ENCODE measurements at places on chromosomes 12 and 14. TPM values are rescaled to one million over a fixed set of nuclear protein-coding genes. Genes with fewer than 3 reads are reported as not detected.

DNA sequence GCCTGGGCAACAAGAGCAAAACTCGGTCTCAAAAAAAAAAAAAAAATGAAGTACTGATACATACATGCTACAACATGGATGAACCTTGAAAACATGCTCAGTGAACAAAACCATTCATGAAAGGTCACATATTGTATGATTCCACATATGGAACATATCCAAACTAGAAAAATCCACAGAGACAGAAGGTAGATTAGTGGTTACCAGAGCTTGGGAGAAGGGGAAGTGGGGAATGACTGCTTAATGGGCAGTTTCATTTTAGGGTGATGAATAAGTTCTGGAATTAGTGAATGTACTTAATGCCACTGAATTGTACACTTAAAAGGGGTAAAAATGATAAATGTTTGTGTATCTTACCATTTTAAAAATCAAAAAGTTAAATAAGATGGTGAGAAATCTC, 2.7 kb downstream of the ITGB7 start:
- DNase-seq = no peak

GRCh38 chr12:19456176-19456575, 16.9 kb downstream of the AEBP2 start:
- DNase-seq = no peak

- no peak for DNase-seq
These were observed 15.4 kb downstream of the PXN start for GRCh38 chr12:120249875-120250795.

- no peak for DNase-seq
These were observed 112.4 kb upstream of the TMEM132D start for GRCh38 chr12:130016194-130016593.

DNA sequence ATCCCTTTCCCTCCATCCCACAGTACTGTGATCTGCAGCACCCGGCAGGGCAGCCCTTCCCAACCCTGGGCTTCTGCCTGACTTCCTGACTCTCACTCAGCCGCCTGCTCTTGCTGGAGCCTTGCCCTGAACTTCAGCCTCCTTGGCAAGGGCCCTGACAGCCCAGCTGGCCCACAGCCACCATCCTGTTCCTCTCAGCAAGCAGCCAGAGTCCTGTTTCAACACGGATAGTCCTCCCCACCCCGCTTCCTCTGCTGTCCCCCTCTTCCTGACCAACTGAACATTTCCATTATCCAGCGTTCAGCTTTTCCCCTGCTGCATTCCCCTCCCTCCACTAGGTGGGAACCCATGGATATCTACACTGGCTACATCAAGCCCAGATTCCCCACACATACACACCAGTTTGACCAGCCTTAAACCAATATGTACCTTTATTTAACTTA, 74.0 kb upstream of the MDM1 start:
- peak; percentile 88 for DNase-seq

- DNase-seq = no peak
These were observed 101.3 kb downstream of the SLC6A15 start for GRCh38 chr12:84811291-84811690.

- DNase-seq = no peak
These were observed 7.6 kb downstream of the AJUBA start for GRCh38 chr14:22974530-22975313.

DNA sequence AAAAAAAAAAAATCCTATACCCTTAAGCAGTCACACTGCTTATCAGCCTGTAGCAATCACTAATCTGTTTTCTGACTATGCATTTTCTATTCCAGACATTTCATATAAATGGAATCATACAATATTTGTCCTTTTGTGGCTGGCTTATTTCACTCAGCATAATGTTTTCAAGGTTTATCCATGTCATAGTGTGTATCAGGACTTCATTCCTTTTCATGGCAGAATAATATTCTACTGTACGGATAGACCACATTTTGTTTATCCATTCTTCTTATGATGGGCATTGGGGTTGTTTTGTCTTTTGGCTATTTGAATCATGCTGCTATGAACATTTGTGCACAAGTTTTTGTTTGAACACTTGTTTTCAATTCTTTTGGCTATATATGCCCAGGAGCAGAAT, 8.6 kb upstream of the KSR2 start:
- DNase-seq = no peak

GRCh38 chr12:88329833-88330232, 187.7 kb downstream of the TMTC3 start:
- no peak for DNase-seq

DNA sequence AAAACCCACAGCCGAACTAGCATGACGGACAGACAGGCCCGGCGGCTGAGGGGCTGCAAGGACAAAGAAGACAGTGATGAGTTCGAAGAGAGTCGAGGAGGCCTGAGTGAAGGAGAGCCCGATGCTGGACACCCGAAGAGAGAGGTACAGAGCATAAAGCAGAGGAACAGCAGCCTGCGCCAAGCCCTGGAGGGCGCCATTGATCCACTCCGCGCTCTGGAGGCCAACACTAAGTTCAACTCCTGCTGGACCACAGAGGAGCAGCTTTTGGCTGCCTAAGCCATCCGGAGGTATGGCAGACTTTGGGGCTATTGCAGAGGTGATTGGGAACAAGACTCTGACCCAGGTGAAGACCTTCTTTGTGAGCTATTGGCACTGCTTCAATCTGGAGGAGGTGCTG, 7.8 kb upstream of the PLXNC1 start:
- peak; percentile 29 for DNase-seq

DNA sequence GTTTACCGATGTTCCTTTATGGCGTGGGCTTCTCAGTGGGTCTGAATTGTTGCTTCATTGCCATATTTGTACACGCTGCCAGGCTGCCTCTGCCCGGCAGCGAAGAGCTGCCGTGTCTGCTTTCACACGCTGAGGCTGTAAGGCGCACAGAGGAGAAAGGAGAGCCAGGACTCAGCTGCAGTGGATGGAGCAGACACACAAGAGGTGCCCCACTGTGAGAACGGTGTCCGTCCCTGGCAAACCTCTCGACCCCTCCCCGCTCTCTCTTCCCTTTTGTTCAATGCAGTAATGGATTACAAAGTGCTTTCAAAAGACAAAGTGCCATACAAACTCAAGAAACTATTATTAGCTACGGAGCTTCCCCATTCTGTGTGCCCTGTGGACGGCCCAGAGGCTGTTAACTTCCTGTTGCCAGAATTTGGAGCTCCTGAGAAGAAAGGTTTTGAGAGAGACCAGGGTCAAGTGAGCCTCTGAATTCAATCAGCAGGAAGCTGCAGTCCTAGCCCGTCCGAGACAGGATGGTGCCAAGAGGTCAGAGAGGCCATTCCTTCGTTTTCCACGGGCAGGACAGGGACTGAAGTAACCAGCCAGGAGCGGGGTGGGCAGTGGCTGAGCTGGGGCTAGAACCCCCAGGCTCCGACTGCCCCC, 15.8 kb downstream of the CCND2 start:
- no peak for DNase-seq

DNA sequence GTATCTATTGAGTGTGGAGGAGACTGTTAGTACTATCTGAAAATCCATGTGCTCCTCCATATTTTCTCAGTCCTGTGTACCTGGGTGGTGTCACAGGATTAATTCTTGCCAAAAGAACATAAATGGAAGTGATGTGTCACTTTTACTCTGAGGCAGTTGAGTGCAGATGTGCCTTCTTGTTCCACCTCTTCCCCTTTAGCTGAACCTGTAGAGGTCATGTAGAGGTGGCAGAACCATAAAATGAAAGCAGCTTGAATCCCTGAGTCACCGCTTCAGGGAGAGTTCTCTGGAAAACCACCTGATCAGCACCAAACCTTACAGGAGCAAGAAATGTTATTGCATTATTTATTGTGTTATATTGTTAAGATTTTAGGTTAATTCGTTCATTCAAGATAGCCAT, 14.7 kb upstream of the SLC25A3 start:
- peak; percentile 68 for DNase-seq

GRCh38 chr12:46318037-46318436, 49.2 kb upstream of the SLC38A1 start:
- no peak for DNase-seq

DNA sequence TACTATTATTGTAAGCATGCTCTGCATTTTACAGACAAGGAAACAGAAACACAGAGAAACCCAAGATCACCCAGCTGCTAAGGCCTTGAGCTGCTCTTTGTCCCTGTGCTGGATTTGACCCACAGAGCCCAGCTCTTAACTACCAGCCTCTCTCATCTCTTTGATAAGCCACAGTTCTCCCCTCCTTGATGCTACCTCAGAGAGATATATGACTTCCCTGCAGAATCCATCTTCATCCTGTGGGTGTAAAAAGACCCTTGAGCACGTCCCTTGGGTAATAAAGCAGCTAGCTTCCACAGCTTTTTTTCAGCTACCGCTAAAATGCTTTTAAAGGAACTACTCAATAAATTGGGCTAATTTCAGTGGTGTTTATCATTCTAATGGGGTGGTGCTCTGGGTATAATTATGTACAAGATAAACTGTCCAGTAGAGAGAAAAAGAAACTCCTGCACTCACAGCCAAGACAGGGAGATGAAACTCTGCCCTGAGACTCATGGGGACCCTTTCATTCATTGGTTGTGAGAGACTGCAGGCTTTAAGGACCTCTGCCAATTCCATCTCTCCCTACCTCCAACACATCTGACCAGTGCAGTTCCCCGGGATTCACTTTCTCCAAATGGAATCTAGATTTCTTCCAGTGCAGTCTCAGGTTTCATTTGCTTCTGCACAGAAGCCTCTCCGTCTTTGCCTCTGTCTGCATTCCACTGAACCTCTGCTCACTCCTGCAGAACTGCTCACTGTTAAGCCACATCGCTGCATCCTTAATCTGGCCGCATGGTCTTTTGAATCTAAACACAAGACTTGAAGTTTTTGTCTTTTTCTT, 24.7 kb upstream of the NTF3 start:
- no peak for DNase-seq

- DNase-seq = no peak
These were observed 103.3 kb downstream of the C12orf75 start for GRCh38 chr12:105433804-105434203.

- DNase-seq = peak; percentile 58
These were observed 5.7 kb upstream of the SLC35F4 start for GRCh38 chr14:57871459-57872080.

DNA sequence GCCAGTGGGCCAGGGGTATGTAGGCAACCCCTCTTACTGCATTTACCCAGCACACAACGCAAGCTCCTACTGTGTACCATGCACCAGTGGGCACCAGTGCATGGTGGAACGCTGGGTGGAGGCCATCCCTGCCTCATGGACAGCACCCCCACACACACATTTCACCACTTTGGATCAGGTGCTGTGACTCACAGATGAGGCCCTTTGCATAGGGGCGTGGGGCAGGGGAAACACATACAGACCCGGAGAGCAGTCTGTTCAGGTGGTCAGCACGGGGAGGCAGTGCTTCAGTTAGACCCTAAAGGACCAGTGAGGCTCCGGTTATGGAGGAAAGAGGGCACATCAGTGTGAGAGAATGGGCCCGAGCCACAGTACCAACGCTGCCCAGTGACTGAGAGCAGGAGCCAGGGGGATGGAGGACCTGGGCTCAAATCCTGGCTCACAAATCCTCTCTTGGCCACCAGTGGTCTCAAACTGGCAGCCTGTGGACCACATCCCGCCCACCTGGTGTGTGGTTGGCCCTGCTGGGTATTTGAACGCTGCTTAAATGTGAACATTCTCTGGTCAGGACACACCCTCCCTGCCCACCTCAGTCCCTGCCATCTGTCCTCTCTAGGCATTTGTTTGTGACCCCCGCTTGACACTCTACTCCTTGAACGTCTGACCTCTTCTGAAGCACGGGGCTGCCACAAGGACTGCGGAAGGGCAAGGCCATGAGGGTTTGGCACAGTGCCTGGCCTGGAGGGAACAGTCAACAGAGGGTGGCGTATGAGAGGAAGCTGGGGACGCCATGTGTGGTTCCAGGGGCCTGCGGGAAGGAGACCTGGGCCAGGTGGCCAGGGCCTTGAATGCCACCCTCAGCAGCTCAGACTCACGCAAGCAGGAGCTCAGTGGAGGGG, 46.7 kb downstream of the FAM222A start:
- DNase-seq = no peak

DNA sequence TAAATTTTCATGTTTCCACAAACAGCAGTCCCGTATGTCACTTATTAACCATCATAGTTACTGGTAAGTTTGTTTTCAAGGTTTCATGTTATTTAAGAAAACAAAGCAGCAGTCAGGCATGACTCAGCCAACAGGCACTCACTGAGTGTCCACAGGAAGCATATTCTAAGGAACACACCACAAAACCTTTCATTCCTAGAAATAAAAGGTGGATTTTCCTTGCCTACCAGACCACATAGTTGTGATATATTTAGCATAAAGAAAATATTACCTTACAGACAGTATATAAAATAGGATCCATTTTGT, 143.3 kb upstream of the AVPR1A start:
- DNase-seq = peak; percentile 85

GRCh38 chr12:49367381-49368239, at the start of gene SPATS2:
TSS of gene SPATS2 (plus strand) at chr12:49367462. CDS start at chr12:49461013, 93,551 bp downstream.
- no peak for DNase-seq

DNA sequence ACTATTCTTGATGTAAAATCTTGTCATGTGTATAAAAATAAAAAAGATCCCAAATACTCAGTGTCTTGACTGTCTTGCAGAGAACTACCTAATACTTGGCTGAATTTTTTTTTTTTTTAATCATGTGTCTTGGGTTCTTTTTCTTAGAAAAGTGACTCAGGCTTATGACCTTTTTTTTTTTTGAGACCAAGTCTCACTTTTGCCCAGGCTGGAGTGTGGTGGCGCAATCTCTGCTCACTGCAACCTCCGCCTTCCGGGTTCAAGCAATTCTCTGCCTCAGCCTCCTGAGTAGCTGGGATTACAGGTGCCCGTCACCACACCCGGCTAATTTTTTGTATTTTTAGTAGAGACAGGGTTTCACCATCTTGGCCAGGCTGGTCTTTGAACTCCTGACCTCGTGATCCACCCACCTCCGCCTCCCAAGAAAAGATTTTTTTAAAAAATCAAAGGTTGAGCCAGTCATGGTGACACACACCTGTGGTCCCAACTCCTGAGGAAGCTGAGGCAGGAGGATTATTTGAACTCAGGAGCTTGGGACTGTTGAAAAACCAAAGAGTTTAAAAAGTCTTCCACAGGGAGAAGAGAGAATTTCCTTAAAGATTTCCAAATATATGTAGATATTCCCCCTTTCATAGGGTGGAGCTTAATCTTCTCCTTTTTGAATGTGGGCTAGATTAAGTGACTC, 17.7 kb upstream of the TDG start:
- no peak for DNase-seq

- DNase-seq = no peak
These were observed 10.4 kb downstream of the SERPINA1 start for GRCh38 chr14:94377866-94378470.

GRCh38 chr14:58428118-58428683, 682 bp downstream of the KIAA0586 start:
- peak; percentile 56 for DNase-seq

FOXA1 gene
- total RNA-seq = 3.1 TPM

DNA sequence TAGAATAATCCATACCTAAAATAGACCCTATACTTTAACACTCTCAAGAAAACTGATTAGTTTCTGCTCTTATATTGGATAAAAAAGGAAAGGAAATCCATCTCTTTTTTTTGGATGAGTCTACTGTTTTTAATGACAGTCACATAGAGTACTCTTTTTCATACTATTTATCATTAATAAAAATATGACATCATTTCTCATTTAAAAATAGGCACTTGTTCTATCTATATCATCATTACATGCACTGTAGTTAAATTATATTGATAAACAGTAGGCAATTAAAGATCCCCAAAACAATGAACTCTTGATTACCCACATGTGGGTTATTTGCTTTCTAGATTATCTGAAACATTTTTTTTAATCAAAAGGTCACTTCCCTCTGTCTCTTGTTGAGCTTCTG, 338.8 kb downstream of the NELL2 start:
- DNase-seq = no peak
